AG08395 (cell line): ENCODE measurements at places on chromosomes 11 and 22.

DNA sequence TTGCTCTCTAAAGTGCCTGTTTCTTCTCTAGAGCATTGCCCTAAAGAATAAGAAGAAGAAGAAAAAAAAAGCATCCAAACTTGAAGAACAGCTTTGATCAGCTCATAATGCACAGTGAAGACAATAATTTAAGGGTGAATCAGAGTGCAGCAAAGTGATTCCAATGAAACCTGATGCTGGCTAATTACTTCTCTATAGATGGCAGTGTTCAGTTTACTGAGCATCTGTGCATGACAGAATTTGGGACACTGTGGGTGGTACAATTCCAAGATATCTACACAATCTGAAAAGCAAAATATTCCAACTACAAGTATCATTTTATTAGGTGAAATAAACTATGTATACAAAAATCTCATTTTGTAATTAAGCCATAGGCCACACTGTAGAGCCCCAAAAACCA, 450.5 kb upstream of the CCDC90B start:
- DNase-seq = no peak

DNA sequence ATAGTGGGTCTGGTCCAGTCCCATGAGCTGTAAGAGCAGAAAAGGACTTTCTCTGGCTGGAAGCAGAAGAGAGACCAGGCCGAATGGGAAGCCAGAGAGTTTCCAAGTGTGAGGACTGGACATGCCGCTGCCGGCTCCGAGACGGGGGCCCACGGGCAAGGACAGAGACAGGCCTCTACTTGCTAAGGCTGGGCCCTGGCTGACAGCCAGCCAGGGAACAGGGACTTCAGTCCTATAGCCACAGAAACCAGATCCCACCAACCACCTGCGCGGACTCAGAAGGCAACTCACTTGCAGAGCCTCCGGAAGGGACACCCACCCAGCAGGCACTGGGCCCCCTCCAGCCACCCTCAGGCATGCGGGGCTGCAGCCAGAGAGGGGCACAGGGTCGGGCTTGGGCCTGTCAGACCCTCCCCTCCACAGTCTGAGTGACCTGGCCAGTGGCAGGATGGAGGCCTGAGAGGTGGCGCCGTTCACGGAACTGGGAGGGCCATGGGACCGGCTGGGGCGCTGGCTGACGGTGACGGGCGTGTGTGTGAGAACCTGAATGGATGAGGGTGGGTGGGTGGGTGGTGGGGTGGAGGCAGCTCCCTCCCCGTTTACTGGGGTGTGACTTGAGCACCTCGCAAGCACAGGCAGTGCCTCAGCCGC, 47.8 kb upstream of the A4GALT start:
- no peak for DNase-seq

DNA sequence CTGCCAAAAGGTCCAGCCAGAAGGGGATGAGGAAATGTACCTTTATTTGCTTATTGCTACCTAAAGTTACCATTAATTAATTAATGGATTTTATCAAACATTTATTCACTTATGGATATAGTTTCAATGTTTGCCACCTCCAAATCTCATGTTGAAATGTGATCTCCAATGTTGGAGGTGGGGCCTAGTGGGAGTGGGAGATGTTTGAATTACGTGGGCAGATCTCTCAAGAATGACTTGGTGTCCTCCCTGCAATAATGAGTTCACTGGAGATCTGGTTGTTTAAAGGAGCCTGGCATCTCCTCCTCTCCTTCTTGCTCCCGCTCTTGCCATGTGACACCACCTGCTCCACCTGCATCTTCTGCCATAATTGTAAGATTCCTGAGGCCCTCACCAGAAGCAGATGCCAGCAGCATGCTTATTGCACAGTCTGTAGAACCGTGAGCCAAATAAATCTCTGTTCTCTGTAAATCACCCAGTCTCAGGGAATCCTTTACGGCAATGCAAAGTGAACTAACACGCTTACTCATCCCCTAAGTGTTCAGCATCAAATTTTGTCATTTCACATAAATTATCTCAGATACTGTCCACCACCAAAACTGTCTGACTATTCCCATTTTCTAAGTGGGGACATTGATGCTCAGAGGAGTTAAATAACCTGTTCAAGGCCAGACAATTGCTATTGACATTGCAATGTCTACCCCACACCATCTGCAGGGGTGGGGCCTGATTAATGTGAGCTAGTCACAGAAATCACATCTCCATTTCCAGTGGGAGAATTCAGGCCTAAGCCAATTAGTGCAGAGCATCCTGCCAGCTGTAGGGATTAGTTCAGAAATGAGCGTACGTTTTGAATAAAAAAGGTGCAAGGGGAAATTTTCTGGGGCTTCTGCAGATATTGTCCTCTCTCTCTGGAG, 51.6 kb upstream of the SYN3 start:
- no peak for DNase-seq

DNA sequence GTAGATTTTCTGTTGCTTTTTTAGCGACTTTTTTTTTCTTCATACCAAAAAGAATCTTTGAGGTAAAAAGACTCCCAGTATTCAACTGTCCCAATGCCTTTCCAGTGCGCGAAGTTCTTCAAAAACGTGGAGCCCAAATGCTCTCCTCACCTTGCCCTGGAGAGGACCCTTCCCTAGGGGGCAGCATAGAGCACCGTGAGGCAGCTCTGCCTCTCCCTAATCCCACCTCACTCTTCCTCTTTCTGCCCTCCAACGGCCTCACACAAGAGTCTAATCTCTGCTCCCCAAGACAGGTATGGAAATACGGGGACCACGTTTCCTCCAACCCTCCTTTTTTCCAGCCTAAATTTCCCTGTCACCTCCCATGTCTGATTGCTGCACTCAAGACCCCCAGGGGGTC, 117.5 kb upstream of the ALX4 start:
- DNase-seq = no peak

- DNase-seq = no peak
Observed at GRCh38 chr11:1422481-1422880, 32.7 kb downstream of the BRSK2 start.

GRCh38 chr11:95512177-95512576, 277.4 kb downstream of the FAM76B start:
- peak; percentile 78 for DNase-seq

GRCh38 chr11:96259134-96259830, 83.7 kb downstream of the MAML2 start:
- peak; percentile 53 for DNase-seq

DNA sequence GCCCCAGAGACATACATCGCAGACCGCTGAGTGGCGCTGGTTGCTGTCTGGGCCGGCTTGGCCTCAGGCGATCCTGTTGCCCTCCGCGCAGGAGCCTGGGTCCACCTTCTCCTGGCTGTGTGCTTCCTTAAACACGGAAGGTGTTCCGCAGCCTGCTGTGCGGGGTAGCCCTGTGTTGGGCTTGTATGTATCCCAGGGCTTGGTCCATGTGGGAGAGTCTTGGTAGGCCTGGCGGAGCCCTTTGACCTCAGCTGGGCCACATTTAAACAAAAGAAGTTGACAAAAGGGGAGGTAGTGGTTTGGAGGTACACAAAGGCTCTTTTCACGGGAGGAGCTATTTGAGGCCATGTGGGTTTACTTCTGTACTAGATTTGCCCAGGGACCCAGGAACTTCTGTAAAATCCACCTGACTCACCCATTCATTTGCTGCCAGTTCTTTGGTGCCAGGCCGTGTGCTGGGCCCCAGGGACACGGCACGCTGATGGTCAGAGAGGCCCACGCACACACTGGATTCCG, 11.0 kb upstream of the GRAMD4 start:
- no peak for DNase-seq

DNA sequence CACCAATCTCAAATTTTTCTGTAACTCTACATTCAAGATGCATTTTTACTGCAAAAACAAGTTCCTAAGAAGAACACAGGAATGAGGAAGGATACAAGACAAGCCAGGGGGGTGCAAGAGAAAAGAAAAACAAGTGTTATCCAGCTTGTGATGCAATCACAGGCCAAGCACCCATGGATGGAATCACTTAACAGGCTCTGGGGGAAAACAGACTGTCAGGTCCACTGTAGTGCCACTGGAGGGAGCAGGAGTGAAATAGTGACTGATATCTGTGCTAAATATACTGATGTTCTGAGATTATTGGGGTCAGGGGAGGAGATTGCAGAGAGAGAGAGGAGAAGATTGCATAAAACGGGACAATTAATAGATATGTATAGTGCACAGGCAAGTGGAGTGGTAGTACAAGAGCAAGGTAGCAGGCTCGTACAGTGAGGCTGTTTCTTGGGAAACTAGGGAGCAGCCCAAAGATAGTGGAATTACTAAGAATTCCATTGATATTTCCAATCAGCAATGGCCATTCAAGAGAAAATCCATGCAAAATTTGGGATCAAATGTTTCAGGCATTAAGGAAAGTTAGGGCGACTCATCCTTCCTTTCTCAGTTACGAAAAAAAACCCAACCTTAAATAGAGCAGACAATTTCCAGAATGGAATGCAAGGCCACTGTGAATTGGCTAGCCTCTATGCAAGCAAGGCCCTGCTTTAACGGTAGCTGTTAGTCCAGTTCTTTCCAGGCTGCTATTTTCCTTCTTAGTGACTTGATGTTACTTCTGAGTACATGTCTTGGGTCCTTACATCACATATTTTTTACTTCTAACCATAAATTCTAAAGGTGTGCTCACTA, 52.2 kb upstream of the CEP126 start:
- peak; percentile 66 for DNase-seq

GRCh38 chr22:49092716-49093115, 735.0 kb downstream of the BRD1 start:
- DNase-seq = peak; percentile 5

- DNase-seq = no peak
Observed at GRCh38 chr11:133687781-133688180, 155.5 kb upstream of the OPCML start.

GRCh38 chr11:83628622-83629355, 342.6 kb upstream of the CCDC90B start:
- no peak for DNase-seq

DNA sequence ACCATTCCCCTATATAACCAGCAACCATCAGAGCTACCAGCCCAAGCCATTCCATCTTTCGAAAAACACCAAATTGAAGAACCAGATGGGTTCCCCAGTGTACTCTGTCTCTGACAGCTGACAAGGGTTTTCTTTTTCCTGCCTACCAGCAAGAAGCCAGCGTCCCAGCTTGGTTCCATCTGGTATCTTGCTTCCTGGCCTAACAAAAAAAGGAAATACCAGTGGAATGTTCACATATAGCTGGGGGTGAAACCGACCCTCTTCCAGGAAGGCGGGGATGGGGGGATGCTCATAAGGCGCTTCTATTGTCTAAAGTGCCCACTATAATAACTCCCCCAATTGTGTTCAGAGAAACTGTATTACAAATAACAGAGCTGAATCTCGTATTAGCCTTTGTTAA, 172.3 kb downstream of the LDLRAD3 start:
- no peak for DNase-seq

GRCh38 chr11:84390441-84391078, 1104.4 kb upstream of the CCDC90B start:
- DNase-seq = no peak

GRCh38 chr22:25928038-25928437, 186.1 kb downstream of the MYO18B start:
- DNase-seq = no peak
